Aorta (tissue), 5 donors: ENCODE measurements at places on chromosomes 4 and X. TPM values are rescaled to one million over a fixed set of nuclear protein-coding genes. Genes with fewer than 3 reads are reported as not detected.

The SSX2 gene
- total RNA-seq: not detected

The SLC10A4 gene
- not detected for total RNA-seq

DNA sequence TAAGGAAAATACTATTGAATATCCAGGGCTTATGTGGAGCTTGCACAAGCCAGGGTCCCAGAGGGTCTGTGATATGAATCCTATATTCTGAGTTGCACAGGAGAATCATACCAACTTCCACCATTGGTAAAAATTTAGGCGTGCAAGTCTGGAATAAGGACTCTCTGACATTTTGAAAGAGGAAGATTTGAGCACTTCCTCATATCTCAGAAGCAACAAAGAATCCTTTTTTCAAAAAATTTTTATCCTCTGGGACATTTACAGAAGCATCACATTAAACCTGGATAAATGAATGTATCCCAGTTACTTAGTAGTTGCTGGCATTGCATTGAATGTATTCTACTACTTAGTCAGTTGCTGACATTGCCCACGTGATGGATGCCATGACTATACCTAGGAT, 24.2 kb upstream of the CAMK2D start:
- no peak overlapping the region for H3K27ac ChIP-seq
- no peaks in the 10 kb centered on the region for H3K27me3 ChIP-seq
- no peak for DNase-seq
- H3K36me3 ChIP-seq: no peaks in the 10 kb centered on the region

DNA sequence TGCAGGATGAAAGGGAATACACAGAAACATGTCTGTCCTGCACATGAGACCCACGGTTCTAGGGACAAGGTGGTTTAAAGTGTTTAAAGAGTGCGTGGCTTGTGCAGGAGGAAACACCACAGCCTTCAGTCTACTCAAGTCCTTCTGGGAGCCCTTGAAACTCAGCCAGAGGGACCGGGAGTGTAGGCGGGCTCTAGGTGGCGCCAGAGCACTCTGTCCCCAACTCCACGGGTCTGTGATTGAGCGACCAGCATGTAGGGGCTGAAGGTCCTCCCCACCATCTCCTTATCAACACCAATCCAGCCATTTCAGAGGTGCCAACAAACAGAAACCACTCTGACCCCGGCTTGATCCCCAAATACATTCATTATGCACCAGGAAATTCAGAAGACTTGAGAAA, 82.0 kb upstream of the CLDN34 start:
- H3K36me3 ChIP-seq: no peaks in the 10 kb centered on the region
- no peak overlapping the region for H3K27ac ChIP-seq
- H3K27me3 ChIP-seq: no peaks in the 10 kb centered on the region

- H3K27me3 ChIP-seq: no peaks in the 10 kb centered on the region
- no peak overlapping the region for H3K4me3 ChIP-seq
- H3K36me3 ChIP-seq: no peaks in the 10 kb centered on the region
- no peak for DNase-seq
- no peak overlapping the region for H3K27ac ChIP-seq
- peaks cover 5% of the 10 kb centered on the region for H3K4me1 ChIP-seq
Measured at GRCh38 chr4:169263791-169264392, 6.9 kb downstream of the SH3RF1 start.

DNA sequence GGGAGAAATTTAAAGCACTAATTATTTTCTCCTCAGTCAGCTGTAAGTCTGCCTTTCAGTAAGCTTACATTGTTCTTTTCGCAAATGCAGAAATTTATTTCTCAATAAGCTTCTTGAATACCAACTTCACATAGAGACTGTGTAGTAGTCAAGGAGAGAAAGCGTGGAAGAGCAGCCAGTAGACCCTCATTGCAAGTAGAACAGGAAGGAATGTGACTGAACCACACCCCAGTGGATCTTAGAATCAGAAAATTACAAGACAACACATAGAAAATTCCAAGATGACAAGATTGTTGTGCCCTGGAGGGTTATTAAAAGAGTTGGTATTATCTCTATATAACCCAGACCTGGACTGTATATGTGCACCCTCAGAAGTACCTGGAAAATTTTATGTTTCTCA, 216.9 kb downstream of the RELL1 start:
- no peaks in the 10 kb centered on the region for H3K4me1 ChIP-seq
- H3K27ac ChIP-seq: no peak overlapping the region
- no peaks in the 10 kb centered on the region for H3K36me3 ChIP-seq
- no peaks in the 10 kb centered on the region for H3K27me3 ChIP-seq
- no peak overlapping the region for H3K4me3 ChIP-seq

DNA sequence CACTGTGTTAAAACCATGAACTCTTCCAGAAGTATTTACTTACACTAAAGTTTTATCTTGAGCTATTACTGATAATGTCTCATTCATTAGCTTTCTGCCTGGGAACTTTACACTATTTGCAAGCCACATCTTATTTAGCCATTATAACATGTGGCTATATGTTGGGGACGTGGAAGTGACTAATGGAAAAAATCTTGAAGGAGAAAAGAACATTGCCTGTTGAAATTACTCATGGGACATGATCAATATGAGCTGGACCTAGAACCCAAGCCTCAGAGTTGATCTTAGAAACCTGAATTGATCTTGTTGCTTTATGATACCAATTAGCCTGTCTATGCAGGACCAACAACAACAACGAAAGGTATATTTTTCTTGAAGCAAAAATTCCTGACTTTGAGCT, 22.5 kb upstream of the ARHGAP6 start:
- H3K27me3 ChIP-seq: no peaks in the 10 kb centered on the region
- H3K36me3 ChIP-seq: no peaks in the 10 kb centered on the region
- no peak overlapping the region for H3K27ac ChIP-seq
- no peaks in the 10 kb centered on the region for H3K4me1 ChIP-seq

The GRIA2 gene
- 19.2 TPM for total RNA-seq

DNA sequence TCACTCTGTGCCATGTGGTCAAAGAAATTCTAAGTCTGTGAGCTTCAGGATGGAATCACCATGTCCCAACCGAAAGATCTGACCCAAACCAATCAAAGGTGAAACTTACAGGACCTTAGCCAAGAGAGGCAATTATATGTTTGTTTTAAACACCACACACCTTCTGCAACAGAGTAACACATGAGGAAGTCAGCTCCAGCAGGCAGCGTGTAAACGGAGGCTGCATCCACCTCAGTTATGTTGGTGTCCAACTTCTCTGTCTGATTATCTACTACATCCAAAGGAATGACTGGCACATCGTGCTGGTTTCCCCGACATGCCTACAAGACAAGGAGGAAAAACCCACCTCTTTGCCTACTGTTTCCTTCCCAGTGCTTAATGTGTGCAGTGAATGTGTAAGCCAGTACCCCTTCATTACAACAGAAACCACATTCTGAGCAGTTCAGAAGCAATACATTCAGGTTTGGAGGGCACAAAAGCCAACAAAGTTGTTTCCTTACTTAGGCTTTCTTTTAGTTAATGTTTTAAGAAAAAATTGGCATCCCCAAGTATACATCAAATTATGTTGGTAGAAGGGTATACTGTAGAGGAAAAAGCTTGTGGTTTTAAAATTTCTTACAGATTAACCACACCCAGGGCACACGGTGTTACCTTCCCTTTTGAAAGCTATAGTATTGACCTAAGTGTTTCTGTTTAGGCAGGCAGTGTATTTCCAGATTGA, 12.4 kb downstream of the CASP6 start:
- no peak overlapping the region for H3K27ac ChIP-seq
- H3K4me3 ChIP-seq: no peak overlapping the region
- no peaks in the 10 kb centered on the region for H3K27me3 ChIP-seq
- DNase-seq: no peak

DNA sequence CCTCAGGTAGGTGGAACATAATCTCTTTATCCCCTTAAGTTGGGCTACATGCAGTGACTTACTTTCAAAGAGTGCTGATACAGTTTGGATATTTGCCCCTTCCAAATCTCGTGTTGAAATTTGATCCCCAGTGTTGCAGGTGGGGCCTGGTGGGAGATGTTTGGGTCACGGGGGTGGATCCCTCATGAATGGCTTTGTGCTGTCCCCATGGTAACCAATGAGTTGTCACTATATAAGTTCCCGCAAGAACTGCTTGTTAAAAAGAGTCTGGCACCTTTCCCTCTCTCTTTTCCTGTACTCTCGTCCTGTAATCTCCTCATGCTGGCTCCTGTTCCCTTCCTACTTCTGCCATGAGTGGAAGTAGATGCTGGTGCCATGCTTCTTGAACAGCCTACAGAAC, 71.3 kb downstream of the GLRA3 start:
- no peaks in the 10 kb centered on the region for H3K36me3 ChIP-seq
- no peaks in the 10 kb centered on the region for H3K4me1 ChIP-seq
- no peak overlapping the region for H3K4me3 ChIP-seq
- no peak for DNase-seq

- DNase-seq: no peak
- H3K36me3 ChIP-seq: no peaks in the 10 kb centered on the region
- H3K4me1 ChIP-seq: no peaks in the 10 kb centered on the region
- H3K4me3 ChIP-seq: no peak overlapping the region
- no peak overlapping the region for H3K27ac ChIP-seq
- H3K27me3 ChIP-seq: no peaks in the 10 kb centered on the region
Measured at GRCh38 chrX:129769467-129770154, 10.1 kb upstream of the SASH3 start.

The GPC3 gene
- 13.2 TPM for total RNA-seq

- no peak overlapping the region for H3K4me3 ChIP-seq
- no peaks in the 10 kb centered on the region for H3K36me3 ChIP-seq
- no peak for DNase-seq
- no peaks in the 10 kb centered on the region for H3K4me1 ChIP-seq
- H3K27me3 ChIP-seq: no peaks in the 10 kb centered on the region
Measured at GRCh38 chrX:34381241-34381640, 249.1 kb upstream of the FAM47A start.

The JCHAIN gene
- 8.0 TPM for total RNA-seq

The ATP10D gene
- 55.6 TPM for total RNA-seq

DNA sequence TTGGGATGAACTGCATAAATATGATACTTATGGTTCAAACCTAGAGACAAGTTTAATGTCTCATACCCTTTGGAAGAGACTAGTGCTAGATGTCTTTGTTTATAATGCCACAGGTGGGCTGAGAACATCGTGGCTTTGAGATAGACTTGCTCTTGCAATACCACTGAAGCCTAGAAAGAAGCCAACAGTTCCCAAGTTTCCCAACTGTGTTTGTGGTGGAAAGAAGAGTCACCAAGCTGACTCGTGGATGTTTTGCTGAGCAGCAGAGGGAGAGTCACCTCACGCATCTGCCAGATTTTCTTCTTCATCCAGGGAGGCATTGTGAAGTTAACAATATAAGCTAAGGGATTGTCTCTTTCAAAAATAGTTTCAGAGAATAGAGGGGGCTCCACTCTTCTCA, 1076.2 kb downstream of the C4orf33 start:
- no peak overlapping the region for H3K4me3 ChIP-seq
- no peak overlapping the region for H3K27ac ChIP-seq
- H3K27me3 ChIP-seq: no peaks in the 10 kb centered on the region
- DNase-seq: no peak
- H3K4me1 ChIP-seq: no peaks in the 10 kb centered on the region
- no peaks in the 10 kb centered on the region for H3K36me3 ChIP-seq

GRCh38 chr4:4849524-4850193, 9.8 kb upstream of the MSX1 start:
- H3K4me1 ChIP-seq: no peaks in the 10 kb centered on the region
- H3K27me3 ChIP-seq: no peaks in the 10 kb centered on the region
- H3K27ac ChIP-seq: no peak overlapping the region
- H3K4me3 ChIP-seq: no peak overlapping the region

The PCDH10 gene
- 23.0 TPM for total RNA-seq

DNA sequence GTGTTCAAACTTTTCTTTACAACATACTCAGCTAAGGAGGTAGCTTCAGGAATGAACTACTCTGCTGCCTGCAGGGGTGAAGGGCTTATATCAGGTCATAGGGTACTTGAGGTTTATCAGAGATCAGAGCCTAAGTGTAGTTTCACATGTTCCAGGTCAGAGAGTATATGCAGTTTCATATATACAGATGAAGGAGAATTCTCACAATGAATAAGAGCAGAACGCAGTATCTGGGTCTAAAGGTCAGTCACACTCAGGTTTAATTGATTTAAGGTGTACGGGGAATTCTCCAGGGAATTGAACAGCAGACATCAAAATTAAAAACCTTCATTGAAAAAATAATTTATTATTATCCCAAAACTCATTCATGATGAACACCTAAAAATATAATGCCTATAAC, 700.6 kb downstream of the TECRL start:
- no peak overlapping the region for H3K4me3 ChIP-seq
- no peaks in the 10 kb centered on the region for H3K27me3 ChIP-seq
- DNase-seq: no peak
- H3K36me3 ChIP-seq: no peaks in the 10 kb centered on the region
- no peak overlapping the region for H3K27ac ChIP-seq
- no peaks in the 10 kb centered on the region for H3K4me1 ChIP-seq

The DIAPH2 gene
- 44.8 TPM for total RNA-seq

- H3K4me1 ChIP-seq: peaks cover 3% of the 10 kb centered on the region
- H3K4me3 ChIP-seq: no peak overlapping the region
- no peaks in the 10 kb centered on the region for H3K36me3 ChIP-seq
Measured at GRCh38 chr4:16530688-16531635, 304.7 kb upstream of the TAPT1 start.

The ARR3 gene
- total RNA-seq: not detected

The FAT4 gene
- 40.5 TPM for total RNA-seq
